ENCODE measurements at places on chromosomes 5 and 9. TPM values are rescaled to one million over a fixed set of nuclear protein-coding genes. Genes with fewer than 3 reads are reported as not detected.

Gene GFI1B
- 0.88 TPM for total RNA-seq

Gene GRXCR2
- not detected for total RNA-seq

Gene SLC46A2
- total RNA-seq, result not detected

GRCh38 chr5:56951126-56951945 is 587 bp downstream of the MIER3 start:
- H3K36me3 ChIP-seq, result peaks cover 17% of the 10 kb centered on the region
- peak; percentile 60 for DNase-seq
- no peaks in the 10 kb centered on the region for H3K4me1 ChIP-seq
- H3K27me3 ChIP-seq, result no peaks in the 10 kb centered on the region

- DNase-seq, result no peak
- H3K4me3 ChIP-seq, result no peak overlapping the region
- no peak overlapping the region for H3K27ac ChIP-seq
Observed at GRCh38 chr9:20562051-20562450, 60.2 kb downstream of the MLLT3 start.

GRCh38 chr9:125730168-125730567 is 17.0 kb upstream of the PBX3 start:
- no peak overlapping the region for H3K4me3 ChIP-seq
- H3K4me1 ChIP-seq, result no peaks in the 10 kb centered on the region
- no peaks in the 10 kb centered on the region for H3K27me3 ChIP-seq
- H3K36me3 ChIP-seq, result no peaks in the 10 kb centered on the region

- no peak overlapping the region for H3K27ac ChIP-seq
- DNase-seq, result no peak
- H3K4me1 ChIP-seq, result no peaks in the 10 kb centered on the region
- H3K4me3 ChIP-seq, result no peak overlapping the region
Observed at GRCh38 chr5:54573812-54574489, 56.4 kb downstream of the SNX18 start.

- no peaks in the 10 kb centered on the region for H3K27me3 ChIP-seq
- H3K27ac ChIP-seq, result no peak overlapping the region
- H3K36me3 ChIP-seq, result no peaks in the 10 kb centered on the region
Observed at GRCh38 chr5:176704355-176704754, 57.1 kb downstream of the TSPAN17 start.

GRCh38 chr5:124309241-124309980 is 437.0 kb downstream of the ZNF608 start:
- H3K4me3 ChIP-seq, result no peak overlapping the region
- H3K27me3 ChIP-seq, result no peaks in the 10 kb centered on the region
- no peaks in the 10 kb centered on the region for H3K4me1 ChIP-seq
- DNase-seq, result no peak
- no peak overlapping the region for H3K27ac ChIP-seq
- no peaks in the 10 kb centered on the region for H3K36me3 ChIP-seq
